ENCODE measurements at places on chromosomes 16 and 17.

- DNase-seq: no peak
Observed at GRCh38 chr17:35760587-35760986, at the start of gene C17orf50. Gene C17orf50, plus strand, starts transcription at chr17:35760887. Its CDS starts 55 bp downstream, at chr17:35760942.

GRCh38 chr17:68600931-68601564, at the start of gene FAM20A:
Gene FAM20A, minus strand, starts transcription at chr17:68601367. Its CDS starts 701 bp downstream, at chr17:68600666.
- DNase-seq: no peak

DNA sequence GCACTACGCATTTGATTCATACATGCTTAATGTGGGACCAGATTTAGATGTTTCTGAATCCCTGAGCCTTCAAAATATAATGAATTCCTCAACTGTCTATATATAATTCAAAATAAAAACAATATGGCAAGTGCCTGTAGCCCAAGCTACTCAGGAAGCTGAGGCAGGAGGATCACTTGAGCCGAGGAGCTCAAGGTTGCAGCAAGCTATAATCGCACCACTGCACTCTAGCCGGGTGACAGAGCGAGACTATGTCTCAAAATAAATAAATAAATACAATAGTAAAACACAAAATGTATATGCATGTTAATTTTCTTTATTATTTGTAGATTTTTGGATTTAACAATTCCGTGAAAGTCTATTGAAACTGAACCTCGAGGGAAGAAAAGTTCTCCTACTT, 50.6 kb upstream of the IRX6 start:
- no peak for DNase-seq

DNA sequence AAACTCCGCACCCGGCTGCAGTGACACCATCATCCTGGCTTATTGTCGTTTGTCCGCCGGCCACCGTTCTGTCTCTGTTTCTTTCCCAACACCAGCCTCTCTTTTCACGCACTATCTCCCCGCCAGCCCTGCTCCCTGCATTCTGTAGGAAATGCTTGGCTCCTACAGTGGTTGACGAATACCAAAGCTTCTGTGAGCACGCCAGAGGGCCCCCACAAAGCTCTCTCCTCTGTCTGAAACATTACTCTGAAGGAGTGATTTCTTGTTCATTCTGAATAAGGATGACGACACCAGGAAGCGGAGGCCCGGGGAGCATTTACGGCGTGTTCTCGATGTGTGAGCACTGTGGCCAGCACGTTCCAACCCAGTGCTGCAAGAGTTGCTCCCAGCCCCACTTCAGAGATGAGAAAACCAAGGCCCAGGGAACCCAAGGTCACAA, 58.8 kb downstream of the ADCY9 start:
- DNase-seq: no peak

GRCh38 chr17:77186141-77186604, 45.4 kb downstream of the SEC14L1 start:
- no peak for DNase-seq

DNA sequence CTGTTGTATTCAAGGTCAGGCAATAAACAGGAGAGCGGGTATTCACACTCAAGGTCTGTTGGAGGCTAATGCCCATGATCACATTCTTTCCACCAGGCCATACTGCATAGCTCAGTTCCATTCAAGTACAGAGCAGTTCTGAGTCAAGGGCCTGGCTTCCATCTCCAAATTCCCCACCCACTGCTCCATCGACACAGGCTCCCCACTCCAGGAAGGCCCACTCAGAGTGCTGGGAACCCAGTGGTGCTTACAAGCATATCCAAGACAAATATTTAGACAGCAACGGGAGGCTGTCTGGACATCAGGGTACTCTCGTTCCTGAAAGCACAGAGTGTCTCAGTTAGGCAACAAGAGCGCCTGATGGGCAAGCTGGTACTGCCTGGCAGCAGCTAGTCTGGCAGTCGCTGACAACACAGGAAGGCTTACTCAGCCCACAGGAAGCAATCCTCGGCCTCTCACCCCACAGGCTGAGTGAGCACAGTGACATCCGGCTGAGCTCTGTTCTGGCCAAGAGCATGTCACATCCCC, 40.9 kb downstream of the RFFL start:
- peak; percentile 88 for DNase-seq

DNA sequence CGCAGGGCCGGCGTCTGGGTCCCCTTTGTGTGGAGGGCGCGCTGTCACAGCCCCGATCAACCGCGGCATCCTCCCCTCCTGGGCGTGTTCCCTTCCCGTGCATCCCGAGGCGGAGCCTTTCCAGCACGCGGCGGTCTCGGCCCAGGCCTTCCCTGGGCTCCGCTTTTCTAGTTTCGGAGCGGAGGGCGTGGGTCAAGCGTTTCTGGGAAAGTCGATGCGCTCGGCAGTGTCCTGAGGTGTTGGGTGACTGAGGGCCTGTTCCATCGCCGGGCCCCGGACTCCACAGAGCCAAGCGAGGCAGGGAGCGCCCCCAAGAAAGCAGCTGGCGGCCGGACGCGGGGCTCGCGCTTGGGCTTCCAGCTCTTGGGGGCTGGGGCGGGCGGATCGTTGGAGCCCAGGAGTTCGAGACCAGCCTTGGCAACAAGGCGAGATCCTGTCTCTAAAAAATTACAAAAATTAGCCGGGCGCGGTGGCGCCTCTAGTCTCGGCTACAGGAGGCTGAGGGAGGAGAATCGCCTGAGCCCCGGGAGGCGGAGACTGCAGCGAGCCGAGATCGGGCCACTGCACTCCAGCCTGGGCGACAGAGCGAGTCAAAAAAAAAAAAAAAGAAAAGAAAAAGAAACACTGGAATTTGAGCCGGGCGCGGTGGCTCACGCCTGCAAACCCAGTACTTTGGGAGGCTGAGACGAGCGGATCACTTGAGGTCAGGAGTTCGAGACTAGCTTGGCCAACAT, 806 bp downstream of the IFT140 start:
- no peak for DNase-seq

- peak; percentile 16 for DNase-seq
Observed at GRCh38 chr17:9905902-9906301, 831 bp upstream of the RCVRN start.

GRCh38 chr16:12611006-12611477, 192.6 kb downstream of the CPPED1 start:
- no peak for DNase-seq

GRCh38 chr16:66603537-66604375, 748 bp upstream of the CMTM3 start:
- peak; percentile 33 for DNase-seq

- DNase-seq: no peak
Observed at GRCh38 chr16:12086822-12087221, 110.3 kb downstream of the SNX29 start.

DNA sequence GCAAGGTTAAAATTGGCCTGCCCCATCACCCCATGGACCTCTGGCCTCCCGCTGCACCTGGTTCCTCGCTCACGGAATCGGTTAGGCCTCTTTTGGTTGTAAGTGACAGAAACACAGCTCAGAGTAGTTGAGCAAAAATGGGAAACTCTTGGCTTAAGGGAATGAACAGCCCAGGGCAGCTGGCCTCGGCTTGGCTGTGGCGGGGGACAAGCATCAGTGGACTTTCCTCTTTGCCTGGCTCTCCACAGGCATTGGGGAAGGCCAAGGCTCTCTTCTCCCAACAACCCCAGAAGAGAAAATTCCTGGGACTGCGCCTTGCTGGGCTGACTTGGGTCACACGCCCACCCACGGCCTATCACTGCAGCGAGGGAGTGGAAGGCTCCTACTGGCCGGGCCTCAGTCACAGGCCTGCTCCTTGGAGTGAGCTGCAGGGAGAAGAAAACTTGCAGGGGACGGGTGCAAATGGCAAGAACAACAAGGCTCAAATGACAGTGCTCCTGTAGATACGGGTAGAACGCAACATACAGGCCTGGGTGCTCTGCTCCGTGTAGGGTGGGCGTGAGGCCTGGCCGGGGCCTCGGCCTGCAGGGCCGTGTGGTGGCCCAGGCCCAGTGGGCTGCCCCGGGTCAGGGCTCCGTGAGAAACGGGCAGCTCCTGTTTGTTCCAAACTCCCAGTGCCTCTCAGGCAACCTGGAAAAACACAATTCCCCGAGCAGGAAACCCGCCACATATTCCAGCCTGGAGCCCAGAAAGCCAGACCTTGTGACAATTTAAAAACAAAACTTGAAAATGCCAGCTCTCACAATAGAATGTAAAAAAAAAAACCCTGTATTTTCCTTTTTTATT, 25.0 kb upstream of the ATP2A3 start:
- no peak for DNase-seq

GRCh38 chr17:81419319-81419885, 24.1 kb downstream of the BAHCC1 start:
- DNase-seq: no peak

- no peak for DNase-seq
Observed at GRCh38 chr17:4712526-4712925, 2.1 kb downstream of the ARRB2 start.

DNA sequence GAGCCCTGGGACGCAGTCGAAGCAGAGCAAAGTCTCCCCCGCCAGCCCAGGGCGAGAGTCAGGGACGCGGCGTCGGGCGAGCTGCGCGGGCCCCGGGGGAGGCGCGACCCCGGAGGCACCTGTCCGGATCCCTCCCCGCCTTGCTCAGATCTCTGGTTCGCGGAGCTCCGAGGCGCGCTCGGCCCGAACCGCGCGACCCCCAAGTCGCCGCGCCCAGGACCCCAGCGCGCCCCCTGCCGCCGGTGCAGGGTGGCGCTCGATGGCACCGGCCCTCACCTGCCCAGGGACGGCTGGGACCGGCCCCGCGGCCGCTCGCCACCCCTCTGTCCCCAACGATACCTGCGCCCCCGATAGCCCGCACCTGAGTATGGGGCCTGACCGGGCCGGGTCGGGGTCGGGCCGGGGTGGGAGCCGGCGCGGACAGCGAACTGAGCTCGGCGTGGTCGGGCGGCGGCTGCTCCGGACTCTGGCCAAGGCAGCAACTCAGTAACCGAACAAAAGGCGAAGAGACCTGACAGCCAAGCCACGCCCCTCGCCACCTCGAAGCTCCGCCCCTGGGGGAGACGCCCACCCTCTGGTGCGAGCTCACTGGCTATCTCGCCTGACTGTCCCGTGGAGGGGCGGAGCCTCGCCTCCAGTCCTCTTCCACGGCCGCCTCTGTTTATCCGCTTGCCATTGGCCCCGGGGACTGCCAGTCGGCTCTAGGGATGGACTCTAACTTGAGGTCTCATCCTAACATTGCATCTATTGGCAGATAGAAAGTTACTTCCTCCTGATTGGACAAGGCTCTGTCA, at the start of gene JUP:
Gene JUP (minus strand): TSS at position 485 of the 794 bp plus-strand sequence. CDS start 14,857 bp downstream, outside the sequence.
- DNase-seq: peak; percentile 98

DNA sequence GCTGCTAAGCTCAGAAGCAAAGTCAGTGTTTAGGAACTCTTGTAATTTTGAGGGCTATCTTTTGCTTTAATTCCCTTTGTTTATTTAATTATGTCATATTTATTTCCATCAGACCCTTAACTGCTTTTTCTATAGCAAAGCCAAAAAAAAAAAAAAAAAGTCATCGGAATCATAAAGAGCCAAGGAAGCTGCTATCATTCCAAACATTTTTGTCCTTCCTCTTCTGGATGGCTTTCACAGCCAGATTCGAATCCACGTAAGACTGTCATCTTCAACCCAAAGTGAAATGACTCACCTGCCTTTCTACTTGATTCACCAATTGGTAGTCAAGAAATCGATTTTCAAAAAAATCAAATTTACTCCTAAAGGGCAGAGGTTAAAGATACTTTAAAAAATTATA, 38.4 kb downstream of the WIPI1 start:
- no peak for DNase-seq

- no peak for DNase-seq
Observed at GRCh38 chr16:74438492-74438979, 17.3 kb upstream of the CLEC18B start.

DNA sequence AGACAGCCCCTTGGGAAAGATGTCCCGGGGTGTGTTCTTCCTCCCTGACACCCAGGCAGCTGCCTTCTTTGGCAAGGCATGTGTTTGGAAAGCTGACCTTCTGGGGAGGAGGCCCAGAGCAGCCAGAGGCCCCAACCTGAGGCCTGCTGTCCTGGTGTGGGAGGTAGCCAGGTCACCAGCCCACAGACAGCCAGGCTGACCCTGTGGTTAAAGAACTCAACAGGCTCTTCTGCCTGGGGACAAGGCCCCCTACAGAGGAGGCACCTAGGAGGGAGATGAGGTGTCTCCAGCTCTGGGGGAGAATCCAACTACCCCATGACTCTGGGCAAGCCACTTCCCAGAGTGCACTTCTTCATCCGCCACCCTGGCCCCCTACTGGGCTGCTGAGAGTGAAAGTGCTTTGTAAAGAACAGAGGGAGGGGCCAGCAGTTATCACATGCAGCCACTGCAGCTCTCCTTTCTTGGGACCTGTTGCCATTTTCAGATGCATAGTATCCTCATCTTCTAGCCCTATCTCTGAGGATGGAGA, 13.1 kb upstream of the SREBF1 start:
- DNase-seq: no peak

- no peak for DNase-seq
Observed at GRCh38 chr16:82846806-82847205, 220.0 kb downstream of the CDH13 start.

DNA sequence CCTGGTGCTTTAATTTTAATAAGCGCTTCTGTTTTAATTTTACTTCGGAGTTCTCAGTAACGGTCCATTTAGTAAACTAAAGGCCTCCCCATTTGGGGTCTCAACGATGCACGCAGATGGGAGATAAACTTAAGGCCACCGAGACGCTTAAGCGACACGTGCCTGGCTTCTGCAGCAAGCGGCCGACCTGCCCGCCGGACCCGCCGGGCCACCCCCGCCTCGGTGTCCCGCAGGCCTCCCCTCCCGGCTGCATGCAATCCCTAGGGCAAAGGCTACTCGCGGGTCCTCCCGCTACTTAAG, 592 bp downstream of the GCSH start:
- no peak for DNase-seq

DNA sequence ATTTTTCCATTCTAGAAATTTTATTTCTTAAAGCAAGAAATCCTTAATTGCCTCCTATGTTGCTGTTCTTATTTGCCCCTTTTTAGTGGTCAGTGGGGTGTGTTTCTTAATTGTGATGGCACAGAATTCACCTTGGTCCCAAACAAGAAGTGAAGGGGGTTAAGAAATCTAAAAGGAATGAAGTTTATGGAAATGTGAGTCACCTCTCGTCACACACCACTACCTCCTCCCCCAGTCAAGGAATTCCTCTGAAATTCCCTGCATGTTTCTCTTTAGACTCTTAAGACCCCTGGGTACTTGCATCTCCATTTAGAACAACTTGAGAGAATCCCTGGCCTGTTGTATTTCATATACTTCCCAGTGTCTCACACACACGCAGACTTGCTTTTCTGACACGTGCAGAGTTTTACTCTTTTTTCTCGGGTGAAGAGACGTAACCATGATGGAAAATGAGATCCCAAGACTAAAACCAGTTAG, 247.4 kb downstream of the PRKCA start:
- no peak for DNase-seq

DNA sequence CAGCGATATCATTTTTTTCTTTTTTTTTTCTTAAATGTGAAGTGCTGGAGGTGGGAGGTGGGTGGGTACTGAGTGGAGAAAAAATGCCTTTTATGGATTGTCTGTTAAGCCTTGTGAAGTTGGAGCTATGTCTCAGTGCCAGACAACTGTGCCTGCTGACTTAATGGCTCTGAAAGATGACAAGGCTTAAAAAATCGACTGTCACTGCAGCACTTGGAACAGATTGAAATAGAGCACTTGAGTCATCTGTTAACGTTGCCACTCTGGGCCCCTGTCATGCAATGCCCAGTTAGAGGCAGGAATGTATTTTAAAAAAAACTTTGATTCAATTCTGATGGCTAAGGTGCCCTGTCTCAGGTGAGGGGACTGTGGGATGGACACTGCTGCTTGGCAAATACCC, 108.2 kb upstream of the HS3ST2 start:
- DNase-seq: no peak

GRCh38 chr17:31522284-31522931, 130.9 kb downstream of the RAB11FIP4 start:
- no peak for DNase-seq
